ENCODE measurements at places on chromosomes 7 and 10. TPM values are rescaled to one million over a fixed set of nuclear protein-coding genes. Genes with fewer than 3 reads are reported as not detected.

ATOH7 gene
- total RNA-seq = 0.20 TPM

DRGX gene
- not detected for total RNA-seq

FGF8 gene
- total RNA-seq = 14.3 TPM

AS3MT gene
- 16.5 TPM for total RNA-seq

MACC1 gene
- 11.0 TPM for total RNA-seq

HOXA6 gene
- not detected for total RNA-seq

WNT8B gene
- total RNA-seq = not detected

NRP1 gene
- 4.1 TPM for total RNA-seq

FAM204A gene
- total RNA-seq = 42.5 TPM

ZCWPW1 gene
- total RNA-seq = 1.3 TPM

ZNF853 gene
- 9.3 TPM for total RNA-seq

STEAP2 gene
- 6.7 TPM for total RNA-seq

CRHR2 gene
- total RNA-seq = 0.07 TPM

SPDYE9 gene
- total RNA-seq = not detected

SRRM3 gene
- total RNA-seq = 11.0 TPM

FGL2 gene
- not detected for total RNA-seq

KIF11 gene
- total RNA-seq = 54.4 TPM

INSYN2A gene
- 0.20 TPM for total RNA-seq

KCND2 gene
- 6.4 TPM for total RNA-seq

All from H9 (cell line).